ENCODE measurements at places on chromosomes 13 and 19.

DNA sequence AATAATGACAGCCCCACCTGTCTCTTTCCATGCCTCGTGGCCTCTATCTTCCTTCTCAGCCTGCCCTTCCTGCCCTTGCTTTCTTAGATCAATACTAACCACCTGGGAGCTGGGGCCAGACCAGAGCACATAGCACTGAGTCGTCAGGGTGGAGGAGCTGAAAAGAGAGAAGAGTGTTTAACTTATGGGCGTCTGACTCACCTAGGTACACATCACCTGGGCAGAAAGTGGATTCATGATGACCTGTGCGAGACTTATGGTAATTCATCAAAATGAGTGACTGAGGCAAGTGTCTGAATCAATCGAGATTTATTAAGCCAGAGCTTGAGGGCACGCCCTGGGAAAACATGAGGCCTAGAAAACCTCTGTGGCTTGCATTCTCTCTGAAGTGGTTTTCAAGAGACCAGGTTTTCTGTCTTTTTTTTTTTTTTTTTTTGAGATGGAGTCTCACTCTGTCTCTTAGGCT, 19.2 kb downstream of the CEACAM6 start:
- DNase-seq: peak; percentile 32

DNA sequence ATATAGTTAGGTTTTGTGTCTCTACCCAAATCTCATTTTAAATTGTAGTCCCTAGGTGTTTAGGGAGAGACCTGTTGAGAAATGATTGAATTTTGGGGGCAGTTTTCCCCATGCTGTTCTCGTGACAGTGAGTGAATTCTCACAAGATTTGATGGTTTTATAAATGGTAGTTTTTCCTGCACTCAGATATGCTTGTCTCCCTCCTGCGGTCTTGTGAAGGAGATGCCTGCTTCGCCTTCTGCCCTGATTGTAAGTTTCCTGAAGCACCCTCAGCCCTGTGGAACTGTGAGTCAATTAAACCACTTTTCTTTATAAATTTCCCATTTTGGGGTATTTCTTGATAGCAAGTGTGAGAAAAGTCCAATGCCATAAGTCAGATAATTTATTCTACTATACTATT, 1977.5 kb upstream of the PCDH20 start:
- DNase-seq: no peak

DNA sequence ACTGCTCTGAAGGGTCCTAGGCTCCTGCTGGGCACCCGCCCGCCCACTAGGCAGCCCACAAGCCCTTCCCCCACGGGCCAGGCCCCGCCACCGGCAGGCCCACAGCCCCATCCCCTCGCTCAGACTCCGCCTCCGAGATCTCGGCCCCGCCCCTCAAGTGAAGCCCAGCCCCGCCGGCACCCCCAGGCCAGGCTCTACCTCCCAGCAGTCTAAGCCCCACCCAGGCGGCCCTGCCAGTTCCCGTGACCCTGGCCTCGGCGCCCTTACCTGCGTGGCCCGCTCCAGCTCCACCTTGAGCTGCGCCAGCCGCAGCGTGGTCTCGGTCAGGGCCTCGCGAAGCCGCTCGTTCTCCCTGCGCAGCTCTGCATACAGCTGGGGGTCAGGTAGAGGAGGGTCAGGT, 16.3 kb downstream of the EPS8L1 start:
- no peak for DNase-seq

GRCh38 chr13:23889615-23890607, 711 bp upstream of the MIPEP start:
- no peak for DNase-seq

- no peak for DNase-seq
These were observed 2.0 kb upstream of the EBPL start for GRCh38 chr13:49693191-49693733.
